BJ (cell line): ENCODE measurements at places on chromosomes 5 and 9.

DNA sequence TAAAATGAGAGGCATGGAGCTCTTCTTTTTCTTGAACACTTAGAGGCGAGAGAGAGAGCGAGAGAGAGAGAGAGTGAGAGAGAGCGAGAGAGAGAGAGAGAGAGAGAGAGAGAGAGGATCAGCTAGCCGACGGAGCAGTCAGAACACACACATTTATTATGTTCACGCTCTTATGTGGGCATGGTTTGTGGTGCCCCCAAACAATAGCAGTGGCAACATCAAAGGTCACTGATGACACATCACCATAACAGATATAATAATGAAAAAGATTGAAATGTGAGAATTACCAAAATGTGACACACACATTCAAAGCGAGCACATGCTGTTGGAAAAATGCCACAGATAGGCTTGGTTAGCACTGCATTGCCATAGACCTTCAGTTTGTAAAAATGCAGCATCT, 116.1 kb downstream of the KDM4C start:
- DNase-seq = no peak

DNA sequence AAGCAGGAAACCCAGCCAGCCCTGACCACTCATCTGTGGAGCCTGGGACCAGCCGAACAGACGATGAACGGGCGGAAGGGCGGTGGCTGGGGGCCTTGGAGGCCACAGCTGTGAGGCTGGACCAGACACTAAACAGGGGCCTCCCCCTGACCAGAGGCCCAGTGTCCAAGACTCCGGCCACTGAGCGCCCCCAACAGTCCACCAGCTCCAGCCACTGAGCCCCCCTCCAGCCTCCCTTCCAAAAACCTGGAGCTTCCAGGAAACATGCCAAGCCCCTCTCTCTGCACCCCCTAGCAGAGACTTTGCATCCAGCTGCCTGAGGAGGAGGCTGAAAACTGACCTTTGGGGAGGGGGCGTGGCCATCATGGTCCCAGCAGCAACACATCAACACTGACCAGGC, 23.2 kb downstream of the CNTFR start:
- DNase-seq = no peak

DNA sequence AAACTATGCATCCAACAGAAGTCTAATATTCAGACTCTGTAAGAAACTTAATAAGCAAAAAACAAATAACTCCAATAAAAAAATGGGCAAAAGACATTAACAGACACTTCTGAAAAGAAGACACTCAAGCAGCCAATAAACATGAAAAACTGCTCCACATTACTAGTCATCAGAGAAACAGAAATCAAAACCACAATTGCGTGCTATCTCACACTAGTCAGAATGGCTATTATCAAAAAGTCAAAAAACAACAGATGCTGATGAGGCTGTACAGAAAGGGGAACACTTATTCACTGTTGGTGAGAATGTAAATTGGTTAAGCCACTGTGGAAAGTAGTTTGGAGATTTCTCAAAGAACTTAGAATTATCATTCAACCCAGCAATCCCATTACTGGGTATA, 101.2 kb upstream of the TRIM32 start:
- no peak for DNase-seq

DNA sequence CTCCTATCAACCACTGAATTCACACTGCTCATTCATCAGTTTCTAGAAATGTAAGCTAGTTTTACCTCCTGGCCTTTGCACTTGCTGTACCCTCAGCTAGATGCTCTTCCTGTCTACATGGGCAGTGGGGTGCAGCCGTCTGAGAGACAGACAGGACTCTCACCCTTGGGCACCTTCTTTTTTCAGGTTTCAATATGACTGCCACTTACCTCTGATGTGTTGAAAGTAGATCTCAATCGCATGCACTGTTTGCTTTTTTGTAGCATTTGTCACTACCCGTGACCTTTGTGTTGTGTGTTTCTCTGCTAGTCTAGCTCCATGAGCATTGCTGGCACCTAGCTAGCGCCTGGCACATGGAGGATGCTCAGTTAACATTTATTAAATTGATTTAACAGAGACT, 403.1 kb upstream of the TRPC7 start:
- DNase-seq = no peak

- no peak for DNase-seq
Measured at GRCh38 chr9:79759460-79759859, 187.7 kb downstream of the TLE4 start.

DNA sequence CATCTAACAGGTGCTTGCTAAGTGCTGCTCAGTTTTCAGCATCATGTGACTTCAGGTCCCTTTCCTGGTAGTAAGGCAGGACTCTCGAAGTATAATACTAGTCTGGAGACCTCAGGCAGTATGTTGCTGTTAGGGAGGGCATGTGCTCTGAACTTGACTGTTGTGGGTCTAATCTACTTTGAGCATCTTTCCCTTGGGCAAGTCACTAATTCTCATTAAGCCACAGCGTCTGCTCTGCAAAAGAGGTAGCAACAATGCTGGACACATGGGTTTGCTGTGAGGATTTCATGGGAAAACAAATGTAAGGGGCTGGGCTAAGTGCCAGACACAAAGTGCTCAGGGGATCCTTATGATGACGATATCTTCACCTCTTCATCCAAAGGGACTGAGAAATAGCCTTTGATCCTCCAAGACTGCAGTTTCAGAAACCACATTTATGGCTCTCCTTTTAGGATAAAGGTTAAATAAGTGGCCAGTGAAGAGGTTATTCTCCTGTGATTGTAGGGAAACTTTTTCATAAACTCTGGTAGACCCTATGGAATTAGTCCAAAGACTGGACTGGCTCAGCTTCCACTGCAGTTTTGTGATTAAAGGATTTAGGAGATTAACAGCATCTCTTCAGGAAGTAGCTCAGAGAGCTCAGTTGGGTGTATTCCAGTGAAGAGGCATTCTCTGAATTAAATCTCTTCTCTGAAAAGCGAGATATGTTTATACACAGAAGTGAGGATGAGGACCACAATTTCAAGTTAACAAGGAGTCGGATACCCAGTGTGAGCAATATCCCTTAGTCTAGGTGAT, 216.6 kb downstream of the SGCD start:
- DNase-seq = no peak

- no peak for DNase-seq
Measured at GRCh38 chr5:138951091-138951985, 76.2 kb upstream of the LRRTM2 start.

GRCh38 chr9:95506428-95506677, 10.4 kb downstream of the PTCH1 start:
- no peak for DNase-seq

- DNase-seq = no peak
Measured at GRCh38 chr5:178832618-178833201, 27.0 kb upstream of the ZNF354B start.

DNA sequence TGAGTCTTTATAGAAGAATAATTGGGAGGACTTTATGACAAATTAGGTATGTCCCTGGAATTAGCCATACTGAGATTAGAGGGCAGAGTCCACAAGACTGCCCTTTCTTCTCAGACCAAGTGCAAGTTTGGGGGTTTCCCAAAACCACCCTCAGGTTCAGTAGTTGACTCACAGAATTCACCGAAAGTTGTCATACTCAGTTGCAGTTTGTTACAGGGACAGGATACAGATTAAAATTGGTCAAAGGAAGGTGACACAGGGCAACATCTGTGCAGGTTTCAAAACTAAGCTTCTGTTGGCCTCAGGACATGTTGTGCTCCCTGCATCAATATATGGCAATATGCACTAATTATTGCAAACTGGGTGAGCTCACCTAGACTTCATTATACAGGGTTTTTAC, 3.8 kb downstream of the RANBP17 start:
- no peak for DNase-seq

DNA sequence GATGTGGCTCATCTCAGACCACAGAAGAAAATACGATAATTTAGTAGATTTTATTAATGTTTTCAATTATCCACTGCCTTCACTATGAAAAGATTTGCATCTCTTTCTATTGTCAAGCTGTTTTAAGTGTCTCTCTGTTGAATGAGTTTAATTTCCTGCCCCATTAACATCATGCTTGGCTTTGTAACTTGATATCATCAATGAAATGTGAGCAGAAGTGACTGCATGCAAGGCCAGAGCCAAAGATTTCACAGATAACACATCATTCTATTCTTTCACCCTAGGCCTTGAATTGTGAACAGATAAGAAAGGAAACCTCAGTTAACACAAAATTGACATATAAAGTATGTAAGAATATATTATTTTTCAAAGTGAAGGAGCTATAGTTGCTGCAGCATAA, 986.4 kb upstream of the CDH18 start:
- DNase-seq = no peak

- DNase-seq = peak; percentile 37
Measured at GRCh38 chr5:92514896-92515295, 1066.1 kb downstream of the NR2F1-AS1 start.

- no peak for DNase-seq
Measured at GRCh38 chr5:134071614-134072207, 42.8 kb upstream of the TCF7 start.

DNA sequence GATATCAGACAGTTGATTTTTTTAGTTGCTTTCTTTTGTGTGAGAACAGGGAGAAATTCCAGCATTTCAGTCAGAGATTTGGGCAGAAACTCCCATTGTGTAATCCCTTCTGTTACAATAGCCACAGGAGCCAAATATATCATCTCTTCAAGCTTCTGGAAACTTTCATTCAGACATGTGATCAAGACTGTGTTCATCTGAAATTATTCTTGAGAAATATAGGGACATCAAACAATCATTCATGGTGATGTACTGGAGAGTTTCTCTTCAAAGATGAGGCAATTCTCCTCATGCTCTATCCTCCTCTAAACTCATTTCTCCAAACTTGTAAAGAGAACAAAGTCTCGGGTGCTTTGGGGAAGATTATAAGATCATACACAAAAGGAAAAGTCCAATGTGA, 35.2 kb upstream of the CSNK1G3 start:
- DNase-seq = no peak

DNA sequence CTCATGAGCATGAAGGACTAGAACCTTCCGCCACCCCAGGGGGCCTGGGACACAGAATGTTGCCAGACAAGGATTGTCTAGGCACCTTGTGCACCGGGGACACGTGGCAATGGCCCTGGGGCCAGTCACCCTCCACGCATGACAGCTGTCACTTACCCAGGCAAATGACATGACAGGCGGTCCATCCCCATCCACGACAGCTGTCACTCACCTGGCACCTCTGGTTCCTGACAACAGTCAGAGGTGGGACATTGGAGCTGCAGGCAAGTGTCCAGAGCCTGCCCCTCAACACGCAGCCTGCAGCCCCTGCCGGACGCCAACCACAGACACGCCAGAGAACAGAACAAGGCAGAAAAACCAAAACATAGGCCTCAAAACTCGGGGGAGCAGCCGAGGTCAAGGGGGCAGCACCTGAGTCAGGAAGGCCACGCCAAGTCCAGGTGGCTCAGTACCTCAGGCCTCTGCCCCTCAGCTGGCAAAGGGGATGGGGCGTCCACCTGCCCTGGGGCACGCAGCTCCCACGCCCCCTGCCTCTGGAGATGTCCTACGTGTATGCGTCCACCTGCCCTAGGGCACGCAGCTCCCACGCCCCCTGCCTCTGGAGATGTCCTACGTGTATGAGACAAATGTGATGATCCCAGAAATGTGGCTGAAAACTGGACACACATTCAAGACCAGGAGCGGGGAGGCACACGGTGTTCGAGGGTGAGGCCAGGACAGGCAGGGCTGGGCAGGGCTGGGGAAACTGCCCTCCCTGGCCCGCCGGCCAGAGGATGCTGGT, 14.5 kb downstream of the VAV2 start:
- no peak for DNase-seq

- DNase-seq = peak; percentile 89
Measured at GRCh38 chr5:156326718-156327259, at the start of gene SGCD. Gene SGCD (plus strand): TSS chr5:156327164.

GRCh38 chr9:84789463-84789830, 119.9 kb downstream of the NTRK2 start:
- no peak for DNase-seq

- DNase-seq = no peak
Measured at GRCh38 chr9:91154686-91155085, 207.0 kb downstream of the AUH start.

DNA sequence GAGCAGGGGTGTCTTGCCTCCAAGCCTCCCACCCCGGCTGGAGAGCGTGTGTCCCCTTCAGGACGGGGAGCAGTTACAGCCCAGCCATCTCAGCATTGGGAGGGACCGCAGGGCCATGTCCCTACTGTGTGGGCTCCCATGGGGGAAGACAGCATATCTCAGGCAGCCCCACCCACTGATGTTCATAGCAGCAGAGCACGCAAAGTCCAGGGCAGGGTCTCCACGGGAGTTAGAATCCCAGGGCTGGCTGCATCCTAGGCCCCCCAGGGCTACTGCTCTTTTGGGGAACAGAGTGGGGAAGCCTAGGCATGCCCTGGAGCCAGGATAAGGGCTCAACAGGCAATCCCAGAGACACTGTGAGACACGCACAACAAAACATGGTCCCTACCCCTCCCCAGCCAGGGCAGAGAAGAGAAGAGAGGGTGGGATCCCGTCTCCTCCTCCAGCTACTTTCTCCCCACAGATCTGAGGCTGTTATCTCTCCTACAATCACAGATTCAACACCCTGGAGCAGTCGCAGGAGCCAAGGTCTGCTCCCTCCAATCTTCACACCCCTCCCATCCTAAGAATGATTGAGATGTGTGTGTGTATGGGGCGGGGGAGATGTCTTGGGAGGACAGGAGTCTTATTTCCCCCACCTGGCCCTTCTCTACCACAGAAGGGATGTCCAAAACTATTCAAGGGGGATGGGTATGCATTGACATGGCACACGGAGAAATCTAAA, 3.4 kb downstream of the CNTFR start:
- DNase-seq = no peak

GRCh38 chr5:113031557-113031956, 55.0 kb downstream of the DCP2 start:
- DNase-seq = no peak

GRCh38 chr5:57508211-57508610, 25.6 kb upstream of the ACTBL2 start:
- DNase-seq = no peak

- no peak for DNase-seq
Measured at GRCh38 chr9:119268985-119269384, 100.2 kb downstream of the BRINP1 start.

DNA sequence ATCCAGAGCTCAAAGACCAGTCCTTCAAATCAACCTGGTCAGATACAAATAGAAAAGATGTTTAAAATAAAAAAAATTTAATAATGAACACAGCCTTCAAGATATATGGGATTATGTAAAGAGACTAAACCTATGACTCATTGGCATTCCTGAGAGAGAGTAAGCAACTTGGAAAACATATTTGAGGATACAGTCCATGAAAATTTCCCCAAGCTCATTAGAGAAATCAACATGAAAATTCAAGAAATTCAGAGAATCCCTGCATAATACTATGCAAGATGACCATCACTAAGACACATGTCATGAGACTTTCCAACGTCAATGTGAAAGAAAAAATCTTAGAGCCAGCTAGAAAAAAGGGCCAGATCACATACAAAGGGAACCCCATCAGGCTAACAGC, 512.9 kb upstream of the PTGER4 start:
- no peak for DNase-seq

DNA sequence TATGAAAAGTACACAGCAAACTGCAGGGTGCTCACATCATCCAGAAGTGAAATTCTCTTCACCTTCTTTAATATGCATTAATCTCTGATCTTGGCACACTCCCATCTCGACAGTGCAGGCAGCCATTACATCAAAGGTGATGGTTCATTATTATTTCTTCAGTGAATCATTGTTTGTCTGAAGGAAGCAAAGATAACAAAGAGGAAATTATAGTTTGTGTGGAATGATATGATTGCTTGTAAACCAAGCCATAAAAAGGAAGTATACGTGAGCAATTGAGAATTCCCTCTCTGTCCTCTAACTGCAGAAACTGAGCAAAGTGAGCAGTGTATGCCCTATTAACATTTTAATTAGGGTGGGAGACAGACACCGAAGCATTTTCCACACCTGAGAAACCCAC, 171.6 kb upstream of the PPP1R2B start:
- DNase-seq = no peak

GRCh38 chr9:128160603-128160987, 530 bp downstream of the BBLN start:
- no peak for DNase-seq
